Endothelial cell of umbilical vein (primary cell): ENCODE measurements at places on chromosomes 5 and 9. TPM values are rescaled to one million over a fixed set of nuclear protein-coding genes. Genes with fewer than 3 reads are reported as not detected.
A peak's percentile ranks its signal among the peaks of the same experiment; 100 is the strongest.

DNA sequence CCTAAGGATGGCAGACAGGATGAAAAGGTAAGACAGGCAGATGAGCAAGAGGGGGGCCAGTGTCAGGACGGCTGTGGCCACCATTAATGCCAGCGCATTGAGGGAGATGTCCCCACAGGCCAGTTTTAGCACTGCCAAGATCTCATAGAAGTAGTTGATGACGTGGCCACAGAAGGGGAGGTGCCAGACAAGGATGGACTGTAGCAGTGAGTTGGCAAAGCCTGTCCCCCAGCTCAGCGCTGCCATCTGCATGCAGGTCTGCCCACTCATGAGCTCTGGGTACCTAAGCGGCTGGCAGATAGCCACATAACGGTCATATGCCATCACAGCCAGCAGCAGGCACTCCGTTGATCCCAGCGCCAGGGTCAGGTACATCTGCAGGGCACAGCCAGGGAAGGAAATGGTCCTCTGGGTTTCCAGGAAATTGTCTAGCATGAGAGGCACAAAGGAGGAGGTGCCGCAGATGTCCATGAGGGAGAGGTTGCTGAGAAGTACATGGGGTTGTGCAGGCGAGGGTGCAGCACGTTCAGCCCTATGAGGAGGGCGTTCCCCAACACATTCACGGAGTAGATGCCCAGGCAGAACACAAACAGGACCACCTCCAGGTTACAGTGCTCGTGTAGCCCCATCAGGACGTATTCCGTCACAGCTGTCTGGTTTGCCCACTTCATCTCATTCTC, 10.8 kb downstream of the OR13J1 start:
- no peak for DNase-seq

- no peak for DNase-seq
Observed at GRCh38 chr9:92562461-92562967, 26.7 kb upstream of the ECM2 start.

OR13F1 gene
- total RNA-seq = not detected in 2 replicates

DNA sequence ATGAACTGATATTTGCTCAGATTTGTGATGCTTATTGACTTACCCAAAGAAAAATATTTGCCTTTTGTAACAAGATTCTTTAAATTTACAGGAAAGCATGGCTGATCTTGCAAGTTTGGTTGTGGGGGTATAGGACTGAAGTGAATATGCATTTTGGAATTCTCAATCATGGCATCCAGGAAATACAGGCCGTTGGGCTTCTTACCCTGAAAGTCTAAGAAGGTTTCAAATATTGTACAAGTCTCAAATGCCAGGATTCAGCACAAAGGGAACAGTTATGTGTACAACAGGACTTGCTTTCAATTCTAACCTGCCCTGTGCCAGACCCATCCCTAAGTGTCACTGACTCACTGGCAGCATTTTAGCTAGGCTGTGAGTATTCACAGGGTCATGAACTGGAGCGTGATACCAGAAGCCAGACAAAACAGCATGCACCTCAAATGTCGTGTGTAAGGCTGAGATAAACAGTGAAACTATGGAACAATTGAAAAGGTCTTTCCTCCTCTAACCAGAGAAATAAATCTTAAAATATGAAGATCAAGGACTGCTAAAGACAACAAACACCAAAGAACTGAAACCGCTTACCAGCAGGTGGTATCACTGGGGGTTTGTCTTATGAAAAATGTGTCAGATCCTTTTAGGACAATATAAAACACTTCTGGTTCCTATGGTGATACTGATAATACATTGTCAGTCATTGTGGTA, 168.6 kb upstream of the RGMB start:
- DNase-seq = peak; percentile 77

PHYHD1 gene
- 0.30 and 1.8 TPM in 2 replicates for total RNA-seq

GRCh38 chr9:131635285-131635684, 90.0 kb downstream of the PRRT1B start:
- DNase-seq = peak; percentile 99

- peak; percentile 52 for DNase-seq
Observed at GRCh38 chr9:136119061-136119882, 597 bp upstream of the TMEM250 start.

GRCh38 chr5:10524376-10525123, 39.3 kb upstream of the ANKRD33B start:
- no peak for DNase-seq

- DNase-seq = no peak
Observed at GRCh38 chr9:83959061-83959460, 21.0 kb downstream of the HNRNPK start.

- DNase-seq = no peak
Observed at GRCh38 chr5:173719731-173720082, 103.3 kb upstream of the BOD1 start.
